Stimulated activated CD4-positive, alpha-beta T cell treated with anti-CD3 and anti-CD28 coated beads, Interleukin-1b, Interleukin-23, amount 100 ng/mL, for 4 hours (primary cell): ENCODE measurements at places on chromosomes 4 and X.

GRCh38 chr4:186851291-186852072 lies 127.8 kb upstream of the FAT1 start:
- DNase-seq, result no peak

- no peak for DNase-seq
These were observed 11.4 kb upstream of the TIMM8A start for GRCh38 chrX:101359966-101360365.

DNA sequence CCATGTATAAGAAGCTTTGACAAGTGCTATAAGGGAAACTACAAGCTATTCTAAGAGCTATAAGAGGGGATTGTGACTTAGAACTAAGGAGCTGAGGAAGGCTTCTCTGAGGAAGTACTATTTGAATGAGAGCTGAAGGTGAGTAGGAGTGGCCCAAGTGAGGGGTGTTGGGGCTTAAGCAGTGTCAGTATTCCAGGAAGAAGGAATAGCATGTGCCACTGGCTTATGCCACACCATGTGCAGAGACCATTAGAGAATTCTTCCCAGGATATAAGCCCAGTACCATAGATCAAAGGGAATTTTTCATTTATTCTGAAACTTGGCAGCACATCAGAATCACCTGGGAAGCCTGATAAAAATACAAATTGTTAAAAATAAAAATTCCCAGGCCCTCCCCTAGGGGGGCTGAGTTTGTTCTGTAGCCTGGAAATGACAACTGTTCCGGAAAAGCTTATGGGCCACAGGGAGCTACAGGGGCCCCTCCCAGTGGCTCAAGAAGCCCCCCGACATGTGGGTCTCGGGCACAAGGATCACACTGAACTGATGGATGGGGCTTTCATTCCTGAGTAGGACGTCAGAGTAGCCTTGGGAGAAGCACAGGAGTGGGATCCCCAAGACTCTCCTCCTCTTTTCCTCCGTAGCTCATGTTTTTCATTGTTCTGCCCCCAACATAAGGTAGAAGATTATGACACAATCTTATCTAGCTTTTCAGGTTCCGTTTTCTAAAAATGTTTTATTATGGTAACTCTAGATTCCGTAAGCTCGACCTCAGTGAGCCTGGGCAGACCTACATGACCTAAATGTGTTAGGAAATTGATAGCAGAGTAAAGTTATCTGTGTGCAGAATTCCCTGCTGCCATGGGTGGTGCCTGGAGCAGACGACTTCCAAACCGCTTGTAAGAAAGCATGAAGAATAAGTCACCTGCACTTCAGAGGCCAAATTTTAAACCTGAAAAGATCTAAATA lies 119.3 kb downstream of the AFF1 start:
- DNase-seq, result no peak

DNA sequence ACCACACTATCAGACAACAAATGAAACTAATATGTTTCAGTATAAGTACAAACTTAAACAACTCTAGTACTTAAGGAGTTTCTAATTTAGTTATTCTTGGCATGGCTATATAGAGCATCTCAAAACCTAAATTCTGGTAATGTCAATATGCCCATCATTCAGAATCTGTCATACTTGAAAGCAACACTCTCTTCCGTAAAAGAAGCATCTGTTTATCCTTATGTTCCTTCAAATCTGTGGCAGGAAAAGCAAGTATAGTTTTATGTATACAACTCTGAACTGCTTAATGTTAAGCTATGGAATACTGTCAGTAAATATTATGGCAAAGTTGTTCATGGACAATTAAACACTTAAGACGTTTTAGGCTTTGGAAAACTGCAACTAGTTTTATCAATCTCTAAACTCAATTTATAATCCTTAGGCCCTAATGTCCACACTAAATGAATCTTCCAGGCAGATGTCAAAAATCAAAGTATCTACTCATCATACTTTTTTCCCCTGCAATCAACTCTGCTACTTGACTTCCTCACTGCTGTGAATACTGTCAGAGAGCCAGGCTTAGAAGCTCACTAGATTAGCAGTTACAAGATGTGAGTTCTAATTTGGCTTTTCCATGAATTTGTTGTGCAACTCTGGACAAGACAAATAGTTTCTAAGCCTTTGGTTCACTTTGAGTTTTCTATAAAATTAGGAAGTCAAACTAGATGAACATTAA lies 109.4 kb downstream of the SCLT1 start:
- no peak for DNase-seq

- no peak for DNase-seq
These were observed 46.1 kb downstream of the KLF3 start for GRCh38 chr4:38710053-38710452.

DNA sequence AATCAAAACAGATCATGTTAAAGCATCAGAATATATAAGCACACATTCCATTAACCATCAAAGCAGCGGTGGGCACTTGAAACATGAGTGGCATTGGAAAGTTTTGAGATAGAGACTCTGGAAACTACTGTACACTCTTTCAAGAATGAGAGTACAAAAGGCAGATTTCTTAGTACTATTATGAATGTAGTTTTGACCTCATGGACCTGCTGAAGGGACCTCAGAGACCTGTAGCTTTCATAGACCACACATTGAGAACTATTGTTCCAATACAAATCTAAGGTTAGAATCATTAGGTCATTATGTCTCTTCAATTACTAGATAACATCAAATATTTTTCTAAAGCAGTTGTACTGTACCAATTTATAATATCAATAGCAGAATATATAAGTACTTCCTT lies 283.6 kb downstream of the RPA4 start:
- no peak for DNase-seq

- no peak for DNase-seq
These were observed 9.2 kb upstream of the SORCS2 start for GRCh38 chr4:7183161-7183560.

DNA sequence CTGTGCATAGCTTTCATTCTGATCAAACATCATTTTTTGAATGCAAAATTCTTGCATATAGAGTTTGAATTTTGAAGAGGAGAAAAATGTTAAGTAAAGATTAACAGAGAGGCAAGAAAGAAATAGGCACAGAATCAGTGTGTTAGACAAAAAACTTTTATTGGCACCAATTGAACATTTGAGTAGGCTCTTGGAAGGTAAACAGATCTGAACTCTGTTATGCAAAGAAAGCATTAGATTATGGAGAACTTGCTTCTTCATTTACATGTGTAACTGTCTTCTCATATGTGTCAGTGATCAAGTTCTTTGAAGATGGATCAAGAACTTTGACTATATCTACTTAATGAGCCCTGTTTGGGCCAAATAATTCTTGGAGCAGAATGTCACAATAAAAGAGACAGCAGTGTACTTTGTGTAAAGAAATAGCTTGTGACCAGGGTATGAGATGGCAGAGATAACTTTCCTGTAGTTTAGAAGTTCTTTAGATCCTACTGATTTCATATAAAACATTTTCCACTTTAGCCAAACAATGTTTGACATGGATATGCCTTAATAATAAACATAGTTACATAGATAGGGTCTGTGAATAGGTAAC lies 61.3 kb downstream of the LIMCH1 start:
- DNase-seq, result no peak

- no peak for DNase-seq
These were observed 12.2 kb downstream of the DSPP start for GRCh38 chr4:87620491-87620890.

GRCh38 chr4:172308078-172308477 lies 494.9 kb downstream of the GALNTL6 start:
- DNase-seq, result no peak

DNA sequence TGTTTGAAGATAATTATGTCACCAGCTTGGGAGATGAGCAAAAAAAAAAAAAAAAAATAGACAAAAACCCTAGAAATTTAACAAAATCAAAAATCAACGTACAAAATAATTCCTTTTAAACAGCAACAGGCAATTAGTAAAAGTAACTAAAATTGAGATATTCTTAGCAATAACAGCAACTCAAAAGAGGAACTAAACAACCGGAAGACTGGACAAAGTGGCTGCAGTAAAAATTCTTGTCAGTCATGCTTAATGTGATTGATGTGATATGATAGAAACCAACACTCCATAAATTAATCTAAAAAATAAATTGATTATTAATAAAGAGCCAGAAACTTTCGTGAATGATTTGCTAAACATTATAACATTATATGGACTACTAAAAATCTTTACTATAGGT lies 1534.6 kb upstream of the AGA start:
- no peak for DNase-seq

DNA sequence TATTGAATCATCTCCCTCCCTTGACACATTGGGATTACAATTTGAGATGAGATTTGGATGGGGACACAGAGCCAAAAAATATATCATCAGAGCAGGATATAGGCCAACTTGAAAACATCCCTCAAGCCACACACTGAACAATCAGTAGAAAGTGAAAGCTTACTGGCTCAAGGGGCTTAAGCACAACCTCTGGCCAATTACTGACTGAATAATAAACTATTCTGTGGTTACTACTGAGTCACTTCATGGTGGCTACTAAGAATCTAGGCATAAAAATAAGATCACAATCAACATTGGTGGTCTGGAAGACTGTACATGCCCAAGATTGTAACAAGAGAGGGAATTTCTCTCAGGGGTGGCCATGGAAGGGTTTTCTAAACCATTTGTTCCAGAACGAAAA lies 27.4 kb upstream of the GPR174 start:
- DNase-seq, result no peak

DNA sequence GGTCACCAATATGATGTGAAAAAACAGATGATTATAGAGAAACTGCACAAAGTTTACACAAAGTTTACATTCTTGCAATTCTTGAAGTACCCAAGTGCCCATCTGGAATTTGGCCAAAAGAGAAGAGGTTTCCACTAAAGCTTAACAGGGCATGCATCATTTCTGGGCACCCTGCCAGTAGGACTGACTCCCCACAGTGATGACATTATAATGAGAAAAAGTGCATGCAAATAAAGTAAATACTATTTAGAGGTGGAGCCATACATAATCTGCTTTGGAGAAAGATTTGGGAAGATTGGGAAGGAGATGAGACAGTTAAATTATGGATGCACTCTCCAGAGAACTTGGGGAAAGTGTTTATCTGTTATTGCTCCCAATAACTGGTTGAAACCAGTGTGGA lies 93.7 kb upstream of the TRPC3 start:
- DNase-seq, result no peak

- no peak for DNase-seq
These were observed 406.2 kb downstream of the TLL1 start for GRCh38 chr4:166279261-166279660.

DNA sequence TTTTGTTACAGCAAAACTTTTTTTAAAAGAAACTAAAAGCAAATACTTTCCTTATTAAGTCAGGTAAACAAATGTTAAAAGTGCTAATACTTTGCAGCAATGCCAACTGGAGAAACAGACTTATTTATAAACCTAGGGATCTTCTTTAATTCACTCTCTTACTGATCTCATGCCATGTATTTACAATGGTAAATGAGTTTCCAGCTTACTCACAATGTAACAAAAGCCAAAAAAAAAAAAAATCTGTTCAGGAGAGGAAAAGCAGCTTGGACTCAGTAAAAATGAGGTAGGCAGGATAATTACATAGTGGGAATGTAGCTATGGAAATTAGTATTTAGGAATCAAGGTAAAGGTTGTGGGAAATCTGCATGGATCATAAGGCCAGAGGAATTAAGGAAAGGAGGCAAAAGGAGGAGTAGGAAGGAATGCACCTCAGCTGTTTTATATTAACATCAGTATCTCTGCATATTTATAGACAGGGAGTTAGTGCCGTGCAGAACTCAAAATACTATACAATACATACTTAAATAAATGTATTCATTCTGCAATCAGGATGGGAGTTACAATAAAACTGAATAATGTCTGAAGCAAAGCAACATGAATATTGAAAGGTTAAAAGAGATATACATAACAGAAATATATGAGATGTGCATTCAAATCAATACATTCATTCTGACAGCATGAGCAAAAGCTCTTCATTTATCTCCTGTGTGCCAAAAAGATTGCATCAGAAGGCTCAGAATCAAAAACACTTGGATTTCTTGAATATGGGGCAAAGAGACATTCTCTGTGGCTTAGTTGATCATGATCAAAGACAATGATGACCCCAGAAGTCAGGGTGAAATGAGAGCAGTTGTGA lies 57.9 kb upstream of the ETNPPL start:
- no peak for DNase-seq

DNA sequence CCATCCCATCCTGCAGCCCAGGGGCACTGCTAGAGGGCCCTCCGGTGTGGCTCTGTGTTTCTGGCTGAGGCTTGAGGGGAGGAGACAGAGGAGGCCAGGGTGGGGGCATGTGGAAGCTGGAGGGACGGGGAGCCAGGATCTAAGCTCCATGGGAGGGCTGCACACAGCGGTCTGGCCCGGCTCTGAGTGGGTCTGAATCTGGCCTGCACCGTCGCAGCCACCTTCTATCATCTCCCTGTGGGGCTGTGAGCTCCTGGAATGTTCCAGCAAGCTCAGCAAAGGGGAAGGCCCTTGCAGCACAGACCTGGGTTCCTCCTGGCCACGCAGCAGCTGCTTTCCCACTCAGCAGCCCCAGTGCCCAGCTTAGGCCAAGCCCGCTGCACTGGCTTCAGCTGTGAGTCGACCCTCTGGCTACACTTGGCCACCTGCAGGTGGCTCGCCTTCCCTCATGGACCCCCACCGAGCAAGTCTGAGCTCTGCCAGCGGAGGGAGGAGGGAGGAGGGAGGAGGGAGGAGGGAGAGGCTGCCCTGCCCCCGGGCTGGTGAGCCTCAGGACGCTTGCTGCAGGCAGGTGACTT lies 5.3 kb downstream of the NKX1-1 start:
- no peak for DNase-seq

- no peak for DNase-seq
These were observed 1402.4 kb downstream of the FAM133A start for GRCh38 chrX:95076449-95076848.

- no peak for DNase-seq
These were observed 32.0 kb upstream of the AMELX start for GRCh38 chrX:11261260-11261659.

- no peak for DNase-seq
These were observed 3.8 kb downstream of the MAEA start for GRCh38 chr4:1293531-1293941.

DNA sequence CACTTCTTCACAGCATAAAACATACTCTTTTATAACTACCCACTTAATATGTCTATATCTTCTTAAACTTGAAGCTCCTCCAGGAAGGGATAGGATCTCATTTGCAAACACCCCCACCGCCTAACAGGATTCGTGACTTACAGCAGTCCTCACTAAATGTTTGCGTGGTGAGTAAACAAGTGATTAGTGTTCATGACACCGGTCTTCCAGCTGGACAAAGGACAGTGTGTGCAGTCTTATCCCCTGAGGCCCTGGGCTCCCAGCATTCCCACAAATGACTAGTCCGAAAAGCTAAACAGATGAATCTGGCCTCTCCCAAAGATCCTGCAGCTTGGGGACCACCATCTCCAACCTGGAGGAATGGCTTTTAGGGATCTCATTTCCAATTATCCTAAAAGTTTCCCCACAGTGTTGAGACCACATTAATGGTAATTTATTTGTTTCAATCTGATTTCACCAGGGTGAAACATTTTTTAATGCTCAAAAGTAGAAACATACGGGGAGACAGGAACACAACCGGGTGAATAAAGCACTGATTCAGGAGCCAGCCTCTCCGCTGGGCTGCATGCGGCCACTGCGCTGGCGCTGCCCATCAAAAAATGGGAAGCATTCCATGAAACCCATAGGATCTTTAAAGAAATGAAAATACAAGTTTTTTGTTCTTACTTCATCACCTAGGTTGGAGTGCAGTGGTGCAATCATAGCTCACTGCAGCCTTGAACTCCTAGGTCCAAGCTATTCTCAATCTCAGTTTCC lies 69.2 kb downstream of the HADH start:
- no peak for DNase-seq

- peak; percentile 2 for DNase-seq
These were observed 78.1 kb upstream of the PAGE3 start for GRCh38 chrX:55342533-55343501.

GRCh38 chr4:11589676-11590075 lies 161.0 kb upstream of the HS3ST1 start:
- no peak for DNase-seq
